NCI-H526 treated with DMSO at 0.1 percent for 48 hours (cell line): ENCODE measurements at places on chromosomes 2 and 18.

DNA sequence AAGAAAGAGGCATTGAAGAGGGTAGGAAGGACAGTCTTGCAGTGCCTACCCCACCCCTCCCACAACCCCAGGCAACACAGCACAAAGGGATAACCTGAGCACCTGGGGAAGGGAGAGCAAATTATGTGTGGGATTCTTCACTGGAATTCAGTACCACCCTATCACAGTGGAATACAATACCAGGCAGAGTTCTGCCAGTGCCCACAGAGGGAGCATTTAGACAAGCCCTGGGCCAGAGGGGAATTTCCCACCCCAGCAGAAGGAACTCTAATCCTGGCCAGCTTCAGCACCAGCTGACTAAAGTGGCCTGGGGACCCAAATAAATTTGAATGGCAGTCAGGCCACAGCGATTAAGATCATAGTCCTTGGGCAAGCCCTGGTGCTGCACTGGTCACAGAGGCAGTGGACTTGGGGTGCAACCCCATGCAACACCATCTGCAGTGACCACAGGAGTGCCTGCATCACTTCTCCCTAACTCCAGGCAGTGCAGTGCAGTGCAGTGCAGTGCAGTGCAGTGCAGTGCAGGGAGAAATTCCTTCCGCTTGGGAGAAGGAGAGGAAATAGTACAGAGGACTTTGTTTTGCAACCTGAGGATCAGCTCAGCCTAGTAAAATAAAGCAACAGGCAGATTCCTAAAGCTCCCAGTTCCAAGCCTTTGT is 147.8 kb upstream of the SRD5A2 start:
- DNase-seq, result no peak

DNA sequence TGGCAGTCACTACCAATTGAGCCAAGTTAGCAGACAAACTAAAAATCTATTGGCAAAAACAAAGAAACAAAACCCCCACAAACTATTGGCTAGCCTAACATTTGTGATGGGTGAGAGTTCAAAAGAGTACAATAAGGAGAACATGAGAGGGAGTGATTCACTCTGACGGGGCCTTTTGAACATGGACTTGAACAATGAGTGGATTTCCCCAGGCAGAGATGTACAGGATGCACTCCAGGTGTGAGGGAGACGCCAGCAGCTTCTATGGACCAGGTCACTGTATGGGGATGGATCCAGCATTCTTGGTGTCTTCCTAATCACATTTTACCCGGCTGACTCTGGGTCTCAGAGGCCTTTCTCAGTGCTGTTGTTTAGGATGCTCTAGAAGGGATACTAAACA is 167.5 kb upstream of the SMAD2 start:
- no peak for DNase-seq

GRCh38 chr2:196801674-196802261 is 2.3 kb upstream of the GTF3C3 start:
- no peak for DNase-seq

DNA sequence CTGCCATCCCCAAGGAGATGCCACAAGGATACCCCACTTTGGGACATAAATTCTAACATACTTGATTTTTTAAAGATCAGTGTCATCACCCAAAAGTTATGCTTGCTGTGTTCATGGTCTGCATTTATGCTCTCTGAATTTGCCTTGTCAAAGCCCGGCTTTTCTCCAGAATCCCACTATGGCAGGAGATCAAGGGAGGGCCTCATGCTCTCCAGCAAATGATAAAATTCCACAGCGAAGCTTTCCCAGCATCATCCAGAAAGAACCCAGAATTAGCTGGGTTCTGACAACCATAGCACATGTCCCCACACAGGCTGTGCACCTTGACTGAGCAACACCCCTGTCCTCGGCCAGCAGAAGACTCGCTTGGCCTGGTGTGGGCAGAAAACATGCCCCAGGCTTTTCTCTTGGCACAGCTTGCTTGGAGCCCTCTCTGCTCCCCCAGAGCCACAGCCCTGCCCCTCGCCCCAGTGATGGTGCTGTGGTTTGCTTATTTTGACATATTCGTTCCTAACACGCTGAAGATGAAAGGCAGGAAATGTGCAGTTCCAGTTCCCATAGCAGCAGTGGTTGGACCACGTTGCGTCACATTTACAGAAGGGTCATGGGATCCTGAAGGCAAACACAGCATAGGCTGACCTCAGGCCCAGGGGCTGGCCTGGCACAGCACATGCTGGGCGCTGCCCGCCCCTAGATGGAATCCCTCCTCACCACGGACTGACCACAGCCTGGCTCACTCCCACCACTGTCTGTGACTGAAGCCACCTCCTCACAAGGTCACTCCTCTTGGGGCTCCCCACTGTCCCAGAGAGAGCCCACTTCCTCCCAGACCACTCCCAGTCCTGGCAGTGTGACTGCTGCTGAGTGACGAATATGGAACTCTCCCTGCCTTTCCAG is 14.1 kb upstream of the CHRNA1 start:
- DNase-seq, result no peak

DNA sequence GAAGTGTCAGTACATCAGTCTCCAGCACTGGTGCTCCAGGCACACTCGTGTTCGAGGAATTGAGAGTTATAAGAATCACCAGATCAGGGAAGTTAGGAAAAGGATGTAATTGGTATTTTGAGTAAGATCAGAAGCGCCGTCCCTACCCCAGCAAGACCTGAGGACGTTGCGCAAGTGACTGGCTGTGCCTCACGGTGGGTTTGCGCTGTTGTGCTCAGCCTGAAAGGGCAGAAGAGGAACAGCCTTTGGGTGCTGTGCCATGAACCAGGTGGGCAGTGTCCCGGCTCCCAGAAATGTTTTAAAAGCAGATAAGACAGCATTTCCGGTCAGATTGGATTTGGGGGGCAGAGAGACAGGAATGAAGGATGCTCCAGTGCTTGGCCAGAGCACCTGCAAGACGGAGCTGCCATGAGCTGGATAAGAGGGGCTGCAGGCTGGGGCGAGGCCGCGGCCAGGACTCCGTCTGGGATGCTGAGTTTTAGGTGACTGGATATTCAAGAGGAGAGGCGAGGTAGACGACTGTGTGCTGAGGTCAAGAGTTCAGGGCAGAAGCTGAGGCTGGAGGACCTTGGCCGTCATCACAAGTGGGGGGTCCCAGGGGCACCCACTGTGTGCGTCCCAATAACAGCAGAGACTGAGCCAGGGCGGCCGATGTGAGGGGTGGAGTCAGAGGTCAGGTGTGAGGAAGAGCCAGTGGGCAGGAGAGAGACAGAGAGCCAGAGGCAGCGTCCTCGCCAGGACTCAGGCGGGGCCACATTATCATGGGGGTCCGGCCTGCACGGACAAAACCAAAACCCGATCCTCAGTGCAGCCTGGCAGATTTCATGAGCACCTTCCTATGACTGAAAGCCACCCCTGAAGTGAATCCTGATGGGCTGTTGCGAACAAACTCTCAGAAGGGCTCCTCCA is 77.7 kb upstream of the ALKAL2 start:
- no peak for DNase-seq

- DNase-seq, result no peak
Observed at GRCh38 chr2:39657287-39657937, 8.3 kb upstream of the TMEM178A start.

GRCh38 chr2:18605115-18605514 is 15.7 kb upstream of the NT5C1B start:
- DNase-seq, result no peak

DNA sequence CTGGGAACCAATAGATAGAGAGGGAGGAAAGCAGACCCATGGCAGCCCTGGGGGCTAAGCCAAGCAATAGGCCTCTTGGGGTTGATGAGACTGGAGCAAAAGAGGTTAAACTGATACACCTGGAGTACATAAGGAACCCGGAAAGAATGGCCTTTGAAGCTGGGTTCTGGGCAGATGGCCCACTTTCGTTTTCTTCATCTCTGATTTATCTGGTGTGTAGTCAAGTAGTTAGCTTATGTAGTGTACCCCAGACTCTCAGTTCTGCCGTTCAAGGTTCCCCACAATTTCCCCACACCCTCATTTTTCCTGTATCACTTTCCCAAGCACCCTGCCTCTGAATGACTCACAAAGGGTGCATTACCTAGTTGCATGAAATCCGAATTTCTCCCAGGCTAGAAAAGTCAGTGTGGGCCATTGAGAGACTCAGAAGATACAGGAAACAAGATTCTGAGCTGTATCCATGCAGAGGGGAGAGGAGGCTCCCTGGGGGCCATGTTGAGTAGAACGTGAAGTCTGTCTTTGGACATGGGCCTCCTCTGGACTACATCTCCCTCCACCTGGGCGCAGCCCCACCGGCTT is 235.0 kb downstream of the LOXHD1 start:
- DNase-seq, result no peak

DNA sequence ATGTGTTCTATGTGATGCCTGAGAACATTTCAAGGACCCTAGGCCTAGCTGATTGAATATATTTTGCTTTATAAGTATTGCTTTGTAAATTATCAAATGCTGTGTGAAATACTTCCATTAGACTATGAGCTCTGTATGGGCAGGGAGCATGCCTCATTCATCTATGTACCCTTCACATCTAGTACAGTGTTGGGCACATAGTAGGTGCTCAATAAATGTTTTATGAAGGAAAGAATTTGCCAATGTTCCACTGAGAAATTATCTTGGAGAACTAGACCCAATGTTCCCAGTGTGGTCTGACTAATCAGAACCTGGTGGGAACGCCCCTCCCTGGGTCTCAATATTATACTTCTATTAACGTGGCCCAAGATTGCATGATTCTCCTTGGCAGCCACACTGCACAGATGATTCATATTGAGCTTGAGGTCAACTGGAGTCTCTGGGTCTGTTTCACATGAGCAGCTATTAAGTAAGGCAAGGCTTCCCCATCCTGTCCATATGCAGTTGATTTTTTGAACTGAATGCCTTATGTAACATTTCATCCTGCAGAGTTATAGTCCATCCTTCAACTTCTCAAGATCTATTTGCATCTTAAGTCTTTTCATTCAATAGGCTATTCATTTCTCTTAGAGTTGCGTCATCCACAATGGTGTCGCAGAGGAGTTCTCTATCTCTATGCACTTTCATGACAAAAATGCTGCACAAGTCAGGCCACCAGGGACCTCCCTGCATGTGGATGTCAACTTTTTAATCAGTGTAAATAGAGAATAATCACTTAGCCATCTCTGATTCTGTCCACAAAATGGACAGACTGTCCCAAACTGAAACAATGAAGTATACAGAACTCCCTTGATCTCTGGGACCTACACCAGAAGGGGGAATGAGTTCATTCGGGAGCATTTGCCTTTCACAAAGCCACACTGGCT is 257.6 kb downstream of the CYP26B1 start:
- DNase-seq, result no peak

- no peak for DNase-seq
Observed at GRCh38 chr2:36963106-36963505, 3.2 kb downstream of the STRN start.

- DNase-seq, result peak; percentile 40
Observed at GRCh38 chr2:133561045-133561852, 7.0 kb downstream of the NCKAP5 start.

- peak; percentile 58 for DNase-seq
Observed at GRCh38 chr2:191638079-191638801, 39.7 kb upstream of the NABP1 start.

GRCh38 chr2:17538022-17538843 is 2.3 kb upstream of the VSNL1 start:
- peak; percentile 77 for DNase-seq

DNA sequence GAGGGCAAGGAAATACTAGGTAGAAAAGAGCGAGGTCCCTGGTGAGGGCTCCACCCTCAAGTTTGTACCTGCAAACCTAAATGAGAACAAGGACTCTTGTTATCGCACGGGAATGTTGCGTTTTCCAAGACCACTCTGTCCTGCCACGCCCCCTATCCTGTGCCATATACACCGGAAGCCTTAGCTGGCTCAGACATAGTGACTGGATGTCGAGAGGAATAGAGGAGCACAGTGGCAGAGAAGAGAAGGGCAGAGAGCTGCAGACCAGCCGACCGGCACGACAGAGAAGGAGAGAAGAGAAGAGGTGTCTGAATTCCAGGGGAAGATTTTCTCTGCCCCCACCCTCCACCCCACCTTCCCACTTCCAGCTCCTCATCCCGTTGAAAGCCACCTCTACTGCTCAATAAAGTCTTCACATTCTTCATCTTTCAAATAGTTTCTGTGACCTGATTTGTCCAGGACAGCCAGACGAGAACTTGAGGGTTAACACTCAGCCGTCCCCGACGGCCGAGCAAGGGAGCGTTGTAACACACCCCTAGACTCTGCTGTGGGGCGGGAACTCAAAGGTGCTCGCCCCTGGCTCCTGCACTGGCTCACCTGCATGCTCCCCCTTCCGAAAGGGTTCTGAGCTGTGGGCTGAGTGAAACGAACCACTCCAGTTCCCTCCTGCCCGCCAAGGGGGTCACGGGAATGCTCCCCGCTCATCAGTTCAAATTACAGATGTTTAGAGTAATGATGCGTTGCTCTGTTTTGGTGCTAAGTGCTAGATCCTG is 24.9 kb upstream of the COL3A1 start:
- DNase-seq, result no peak

DNA sequence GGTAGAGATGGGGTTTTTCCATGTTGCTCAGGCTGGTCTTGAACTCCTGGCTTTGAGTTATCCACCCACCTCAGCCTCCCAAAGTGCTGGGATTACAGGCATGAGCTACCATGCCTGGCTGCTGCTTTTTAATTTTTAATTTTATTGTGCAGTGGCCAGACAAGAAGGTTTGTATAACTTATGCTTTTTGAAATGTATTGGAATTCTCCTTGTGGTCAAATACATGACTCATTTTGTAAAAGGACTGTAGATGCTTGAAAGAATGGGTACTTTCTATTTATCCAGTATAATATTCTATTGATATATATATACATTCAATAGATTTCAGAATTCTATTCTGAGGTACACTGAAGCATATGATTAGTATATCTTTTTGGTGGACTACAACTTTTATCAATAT is 82.6 kb upstream of the ST3GAL5 start:
- no peak for DNase-seq

DNA sequence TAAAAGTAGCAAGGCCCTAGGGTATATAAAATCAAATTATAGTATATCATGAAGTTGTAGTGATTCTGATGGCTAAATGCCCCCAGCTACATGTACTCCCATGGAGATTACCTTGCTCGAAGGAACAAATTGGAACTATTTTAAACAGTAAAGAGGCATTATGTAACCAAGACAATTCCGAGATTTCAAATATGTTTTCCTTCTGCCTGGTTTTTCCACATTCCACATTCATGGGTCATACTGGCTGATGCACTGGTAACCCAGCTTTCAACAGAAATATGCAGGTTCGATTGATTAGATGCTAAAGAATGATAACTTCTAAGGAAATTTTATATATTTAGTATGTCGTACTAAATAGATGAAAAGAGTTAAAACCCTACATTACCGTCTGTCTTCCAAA is 62.3 kb upstream of the MGAT4A start:
- no peak for DNase-seq

GRCh38 chr2:233389601-233390125 is 35.4 kb downstream of the DGKD start:
- DNase-seq, result no peak
